NCI-H2107 (cell line): ENCODE measurements at places on chromosomes 16 and 17.

DNA sequence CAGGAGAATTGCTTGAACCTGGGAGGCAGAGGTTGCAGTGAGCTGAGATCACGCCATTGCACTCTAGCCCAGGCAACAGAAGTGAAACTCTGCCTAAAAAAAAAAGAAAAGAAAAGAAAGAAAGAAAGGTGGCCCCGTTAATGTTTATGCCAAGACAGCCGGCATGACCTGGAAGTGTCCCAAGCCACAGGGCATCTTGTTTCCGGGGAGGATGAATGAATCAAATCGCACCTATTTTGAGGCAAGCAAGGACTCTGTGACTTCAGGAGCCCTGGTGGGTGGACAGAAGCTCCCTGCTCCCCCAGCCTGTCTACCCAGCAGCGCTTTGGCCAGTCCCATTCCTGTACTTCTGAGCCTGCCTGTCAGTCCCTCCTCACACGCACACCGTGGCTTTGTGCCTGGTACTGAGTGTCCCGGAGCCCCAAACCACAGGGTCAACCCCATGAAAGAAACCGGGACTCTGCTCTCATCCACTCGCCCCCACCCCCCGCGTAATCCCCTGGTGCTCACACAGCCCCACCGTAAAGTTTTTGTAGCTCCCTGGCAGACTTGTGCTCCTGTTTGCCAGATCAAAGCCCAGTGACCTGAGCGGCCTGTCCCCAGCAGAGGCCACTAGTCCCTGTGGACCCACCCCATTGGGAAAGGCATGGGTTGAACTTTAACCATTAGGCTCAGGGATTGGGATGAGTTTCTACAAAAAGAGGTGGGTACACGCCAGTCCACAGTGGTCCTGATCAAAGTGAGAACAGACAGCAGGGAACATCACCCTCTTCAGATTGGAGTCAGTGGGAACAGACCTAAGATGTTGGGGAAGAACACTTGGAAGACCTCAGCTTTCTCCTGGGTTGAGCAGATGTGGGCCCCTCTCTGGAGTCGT is 19.3 kb downstream of the CD2BP2 start:
- no peak for DNase-seq

DNA sequence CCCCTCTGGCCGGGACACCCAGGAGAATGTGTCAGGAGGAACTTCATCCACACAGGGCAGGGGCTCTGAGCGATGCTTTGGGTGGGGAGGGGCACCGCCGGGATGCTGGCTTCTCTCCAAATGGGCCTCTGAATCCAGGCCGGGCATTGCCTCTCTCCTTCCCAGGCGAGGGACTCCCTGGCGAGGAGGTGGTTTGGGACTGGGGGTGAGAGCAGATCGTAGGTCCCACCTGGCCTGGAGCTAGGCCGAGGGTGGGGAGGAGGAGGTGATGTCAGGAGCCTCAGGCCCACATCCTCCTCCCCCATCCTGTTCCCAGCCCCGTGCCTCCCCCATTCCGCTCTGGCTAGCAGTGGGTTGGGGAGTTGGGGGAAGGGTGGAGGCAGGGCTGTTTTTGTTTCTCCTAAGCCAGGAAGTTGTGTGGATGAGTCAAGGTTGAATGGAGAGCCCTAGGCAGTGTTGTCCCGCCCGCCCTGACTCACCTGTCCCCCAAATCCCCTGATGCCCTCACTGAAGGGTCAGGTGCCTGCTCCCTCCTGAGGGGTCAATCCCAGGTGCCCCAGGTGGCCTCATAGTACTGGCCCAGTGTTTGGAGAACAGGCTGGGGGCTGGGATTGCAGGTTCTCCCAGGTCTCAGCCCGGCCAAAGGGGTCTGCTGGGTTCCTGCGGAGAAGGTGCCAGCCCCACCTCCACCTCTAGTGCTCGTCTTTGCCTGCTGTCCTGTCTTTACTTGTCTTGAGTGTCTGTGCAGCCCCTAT is 2.8 kb downstream of the GRB7 start:
- no peak for DNase-seq

DNA sequence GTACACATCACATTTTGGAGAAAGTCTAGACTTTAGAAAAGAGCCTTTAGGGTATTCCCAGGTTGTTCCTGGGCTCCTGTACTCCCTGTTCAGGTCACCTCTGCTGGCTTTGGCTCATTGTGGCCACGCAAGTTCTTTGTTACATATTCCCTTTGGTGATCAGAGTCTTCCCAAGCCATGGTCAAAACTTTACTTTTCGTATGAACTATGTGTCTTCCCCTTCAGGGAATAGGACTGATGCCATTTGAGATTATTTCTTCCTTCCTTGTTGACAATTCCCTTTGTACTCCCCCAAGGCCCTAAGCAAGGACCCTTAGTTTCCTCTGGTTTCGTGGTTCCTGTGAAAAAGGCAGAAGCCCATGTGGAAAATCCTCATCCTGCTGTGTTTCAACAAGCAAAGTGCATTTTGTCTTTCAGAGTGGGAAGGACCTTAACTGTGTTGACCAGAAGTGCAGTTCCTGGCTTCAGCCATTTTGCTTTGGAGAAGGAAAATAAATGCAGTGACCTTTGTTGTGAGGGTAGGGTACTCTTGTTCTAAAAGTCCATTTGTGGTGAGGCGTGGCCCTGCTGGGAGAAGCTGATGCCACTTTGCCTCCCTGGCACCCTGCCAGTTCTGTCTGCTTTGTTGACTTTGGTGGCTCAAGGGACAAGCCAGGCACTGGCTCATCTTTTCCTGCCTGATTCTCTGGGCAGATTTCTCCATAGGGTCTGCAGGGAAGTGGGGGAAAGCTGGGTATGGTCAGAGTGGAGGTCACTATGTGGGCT is 55.1 kb downstream of the ZNRF1 start:
- DNase-seq: peak; percentile 23

- no peak for DNase-seq
Measured at GRCh38 chr16:87784812-87785211, 19.0 kb upstream of the KLHDC4 start.

DNA sequence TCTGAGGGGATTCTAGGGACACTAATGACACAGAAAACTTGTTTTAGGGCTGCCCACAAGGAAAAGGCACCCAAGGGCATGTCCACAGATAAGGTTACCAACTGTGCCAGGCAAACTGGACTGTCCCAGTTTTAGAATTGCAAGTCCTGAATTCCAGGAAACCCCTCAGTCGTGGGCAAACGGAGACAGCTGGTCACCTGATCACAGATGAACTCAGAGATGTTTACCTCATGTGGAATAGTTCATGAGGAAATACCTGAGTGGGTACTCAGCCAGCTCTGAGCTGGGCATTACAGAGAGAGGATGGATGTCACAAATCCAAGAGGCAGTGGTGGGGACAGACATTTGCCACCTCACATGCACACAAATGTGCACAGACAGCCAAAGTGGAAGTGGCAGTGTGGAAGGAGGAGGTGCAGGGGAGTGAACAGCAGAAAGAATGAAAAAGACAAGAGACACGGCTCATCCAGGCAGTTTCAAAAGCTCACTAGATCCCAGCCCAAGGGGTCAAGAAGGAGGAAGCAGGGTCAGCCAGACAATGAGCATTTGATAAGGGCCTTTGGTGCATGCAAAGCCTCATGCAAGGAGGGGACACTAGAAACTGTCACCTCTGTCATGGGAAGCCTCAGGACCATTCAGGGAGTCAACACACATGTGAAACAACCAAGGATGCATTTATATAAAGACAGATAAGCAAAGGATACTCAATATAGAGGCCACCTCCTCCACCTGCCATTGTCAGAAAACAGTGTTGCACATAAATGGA is 24.8 kb downstream of the TTLL6 start:
- DNase-seq: no peak

- DNase-seq: no peak
Measured at GRCh38 chr17:20989481-20989880, 53.3 kb downstream of the USP22 start.

DNA sequence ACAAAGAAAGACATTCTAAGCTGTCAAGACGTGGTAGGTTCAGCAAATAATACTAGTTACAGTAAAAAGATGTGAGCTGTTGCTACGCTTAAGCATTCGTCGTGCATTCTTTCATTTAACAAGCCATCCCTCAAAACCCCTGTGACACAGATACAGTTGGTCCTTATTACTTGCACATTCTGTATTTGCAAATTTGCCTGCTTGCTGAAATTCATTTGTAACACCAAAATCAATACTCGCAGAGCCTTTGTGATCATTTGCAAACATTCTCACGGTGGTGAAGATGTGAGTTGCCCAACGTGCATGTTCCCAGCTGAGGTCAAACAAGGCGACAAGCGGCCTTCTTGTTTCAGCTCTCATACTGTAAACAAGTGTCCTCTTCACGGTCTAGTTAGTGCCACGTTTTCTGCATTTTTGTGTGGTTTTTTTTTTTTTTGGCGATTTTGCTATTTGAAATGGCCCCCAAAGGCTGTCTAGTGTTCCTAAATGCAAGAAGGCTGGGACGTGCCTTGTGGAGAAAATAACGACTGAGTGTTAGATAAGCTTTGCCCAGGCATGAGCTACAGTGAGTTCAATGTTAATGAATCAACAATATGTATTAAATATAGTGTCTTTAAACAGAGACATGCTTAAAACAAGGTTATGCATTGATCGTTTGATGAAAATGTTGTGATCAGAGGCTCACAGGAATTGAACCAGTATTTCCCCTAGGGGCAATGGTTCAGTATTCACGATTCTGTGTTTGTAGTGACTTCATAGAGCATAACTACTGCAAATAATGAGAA is 84.1 kb downstream of the RAB11FIP4 start:
- DNase-seq: no peak

DNA sequence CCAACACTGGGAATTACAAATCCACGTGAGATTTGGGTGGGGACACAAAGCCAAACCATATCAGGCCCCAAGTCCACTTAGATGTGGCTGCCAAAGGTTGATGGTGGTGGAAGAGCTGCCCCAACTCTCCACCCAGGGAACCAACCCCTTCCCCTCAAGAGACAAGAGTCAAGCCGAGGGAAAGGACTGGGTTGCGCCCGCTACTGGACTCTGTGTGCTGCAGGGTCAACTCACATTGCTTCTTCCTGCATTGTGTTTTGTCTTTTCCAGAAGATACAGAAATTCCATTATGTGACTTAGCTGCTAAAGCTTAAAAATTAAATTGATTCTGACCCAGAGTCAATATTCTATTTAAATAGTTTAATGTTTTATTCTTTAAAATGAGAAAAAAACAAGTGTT is 58.5 kb downstream of the ADAMTS18 start:
- no peak for DNase-seq
